ENCODE measurements at places on chromosomes 5 and 9.

DNA sequence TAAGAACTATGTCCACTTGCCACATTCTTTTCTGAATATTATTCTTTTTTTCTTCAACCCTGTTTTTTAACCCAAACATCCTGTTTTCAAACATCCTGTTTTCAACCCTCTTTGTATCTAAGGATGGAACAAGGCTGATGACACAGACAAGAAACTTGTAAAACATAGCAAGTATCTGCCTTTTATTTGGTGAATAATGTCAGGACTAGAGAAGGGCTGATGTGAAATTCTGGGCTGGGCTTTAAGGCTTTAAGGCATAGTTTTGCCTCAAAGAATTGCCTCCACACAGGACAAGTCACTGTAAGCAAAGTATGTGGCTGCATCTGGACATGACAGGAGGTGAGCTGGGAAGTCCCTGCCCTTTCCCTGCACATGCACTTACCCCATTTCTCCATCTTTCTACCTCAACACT, 42.5 kb upstream of the RIC1 start:
- DNase-seq, result no peak

DNA sequence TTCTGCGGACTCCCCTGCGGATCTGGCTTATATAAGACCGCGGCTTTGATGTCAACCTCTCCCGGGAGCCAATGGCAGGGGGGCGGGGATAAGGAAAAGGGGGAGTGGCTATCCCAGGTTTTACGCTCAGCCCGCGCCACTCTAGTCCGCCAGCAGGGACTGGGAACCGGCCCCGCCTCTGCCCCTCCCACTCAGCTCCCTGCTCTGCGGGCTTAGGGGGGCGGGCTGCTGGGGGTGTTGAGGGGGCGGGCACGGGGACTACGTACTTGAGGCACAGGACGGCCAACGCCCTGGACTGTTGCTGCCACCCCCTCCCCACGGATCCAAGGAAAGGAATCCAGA, at the start of gene HAND1:
HAND1 (minus strand) TSS at position 4 of the 342 bp plus-strand sequence. CDS start 219 bp downstream, outside the sequence.
- DNase-seq, result peak; percentile 98

DNA sequence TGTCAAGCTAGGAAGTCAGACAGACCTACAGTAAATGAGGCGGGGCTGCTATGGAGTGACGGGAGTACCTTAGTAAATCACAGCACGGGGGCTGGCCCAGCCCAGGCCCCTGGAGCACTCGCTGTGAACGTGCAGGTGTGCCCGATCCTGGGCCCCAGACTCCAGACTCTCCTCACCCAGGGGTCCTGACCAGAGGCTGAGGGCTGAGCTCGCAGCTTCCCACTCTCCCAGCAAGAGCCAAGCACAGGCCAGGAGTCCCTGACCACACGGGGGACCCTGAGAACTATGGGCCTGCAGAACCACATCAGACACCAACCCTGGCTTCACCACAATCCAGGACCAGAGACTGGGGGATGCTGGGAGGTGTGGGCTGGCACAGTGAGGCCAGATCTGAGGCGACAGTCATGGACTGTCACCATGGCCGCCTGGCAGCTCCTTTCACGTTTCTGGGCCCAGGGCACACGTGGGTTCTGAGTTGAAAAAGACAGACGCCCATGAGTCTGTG, 73.4 kb downstream of the ADAMTS2 start:
- no peak for DNase-seq

GRCh38 chr5:160458806-160459800, 37.4 kb downstream of the PTTG1 start:
- no peak for DNase-seq

- no peak for DNase-seq
These were observed 302.4 kb downstream of the ATPSCKMT start for GRCh38 chr5:9947225-9947714.

DNA sequence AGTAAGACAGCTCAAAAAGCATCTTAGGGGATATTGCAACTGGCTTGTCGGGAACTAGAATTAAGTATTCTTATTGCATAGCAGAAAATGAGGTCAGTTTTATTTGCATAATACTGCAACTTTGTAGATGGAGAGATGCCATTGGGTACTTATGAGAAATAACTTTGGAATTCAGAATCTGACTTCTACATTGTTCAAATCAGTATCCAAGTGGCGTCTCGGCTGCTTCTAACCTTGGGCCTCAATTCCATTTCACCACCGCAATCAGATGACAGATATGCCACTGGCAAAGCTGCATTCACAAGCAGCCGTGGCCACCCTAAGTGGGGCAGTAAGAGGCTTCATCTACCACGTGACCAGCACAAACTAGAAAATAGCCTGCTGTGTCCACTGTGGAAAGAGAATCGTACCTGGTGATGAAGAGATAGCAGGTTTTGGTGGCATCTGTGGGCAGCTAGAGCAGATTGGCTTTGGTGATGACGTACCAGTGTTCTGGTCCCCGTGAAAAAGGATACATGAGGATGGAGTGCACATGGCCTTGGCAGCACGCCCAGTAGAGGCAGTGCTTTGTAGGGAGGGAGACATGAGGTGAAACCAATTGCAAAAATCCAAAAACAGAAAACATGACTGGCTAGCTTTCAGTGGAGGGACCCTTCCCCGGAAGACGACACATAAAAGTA, 116.6 kb downstream of the KLHL3 start:
- no peak for DNase-seq

- DNase-seq, result no peak
These were observed 67.5 kb downstream of the SEMA6A start for GRCh38 chr5:116507051-116507537.

- peak; percentile 66 for DNase-seq
These were observed 681.8 kb downstream of the SEMA5A start for GRCh38 chr5:8864053-8864452.

DNA sequence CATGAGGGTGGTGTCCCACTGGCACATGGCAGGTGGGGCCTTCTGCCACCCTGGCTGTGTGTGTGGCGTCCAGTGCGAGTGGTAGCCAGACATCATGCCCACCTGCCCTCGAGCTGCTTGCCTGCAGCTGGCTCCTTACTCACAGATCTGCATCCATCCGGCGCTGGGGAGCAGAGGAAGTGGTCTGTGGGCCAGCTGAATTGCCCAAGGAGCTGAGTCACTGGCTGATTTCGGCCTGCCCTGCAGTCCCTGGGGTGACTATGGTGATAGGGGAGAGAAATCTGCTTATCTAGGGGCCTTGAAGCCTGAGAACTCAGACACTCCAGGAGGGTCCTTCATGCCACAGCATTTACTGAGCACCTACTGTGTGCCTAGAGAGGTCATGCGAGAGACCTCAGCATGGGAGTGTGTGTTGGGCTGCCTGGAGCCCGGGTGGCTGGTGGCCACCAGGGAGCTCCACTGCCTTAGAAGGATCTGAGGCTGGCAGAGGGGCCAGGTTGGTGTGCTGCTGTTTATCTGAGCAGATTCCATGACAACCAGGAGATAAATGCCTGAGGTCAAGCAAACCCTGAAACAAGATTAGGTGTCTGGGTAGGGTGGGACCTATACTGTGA, 57.1 kb downstream of the SLC22A5 start:
- peak; percentile 84 for DNase-seq

DNA sequence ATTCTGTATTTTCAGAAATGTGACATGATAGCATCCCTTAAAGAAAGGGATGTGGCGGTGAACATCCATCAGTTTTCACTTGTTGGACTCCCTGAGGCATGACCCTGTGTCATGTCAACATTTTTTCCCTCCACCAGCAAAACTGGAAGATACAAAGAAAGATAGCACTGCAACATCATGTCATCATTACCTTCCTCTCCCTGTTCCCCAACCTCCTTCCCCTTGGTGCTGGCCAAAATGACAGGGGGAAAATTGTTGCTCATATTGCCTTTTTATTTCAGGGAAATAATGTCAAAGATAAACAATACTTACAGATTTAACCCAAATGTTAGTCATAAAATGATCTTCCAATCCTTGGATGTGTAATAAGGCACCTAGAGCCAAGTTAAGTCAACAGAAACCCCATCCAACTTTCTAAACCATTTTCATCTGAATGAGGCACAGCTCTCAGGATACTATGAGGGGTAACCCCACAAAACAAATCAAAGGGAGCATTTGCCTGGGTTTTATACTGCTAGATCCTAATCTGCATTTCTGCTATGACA, 644.3 kb downstream of the ACTL7B start:
- DNase-seq, result no peak

- DNase-seq, result peak; percentile 18
These were observed 6.9 kb downstream of the LPCAT1 start for GRCh38 chr5:1516615-1517601.

DNA sequence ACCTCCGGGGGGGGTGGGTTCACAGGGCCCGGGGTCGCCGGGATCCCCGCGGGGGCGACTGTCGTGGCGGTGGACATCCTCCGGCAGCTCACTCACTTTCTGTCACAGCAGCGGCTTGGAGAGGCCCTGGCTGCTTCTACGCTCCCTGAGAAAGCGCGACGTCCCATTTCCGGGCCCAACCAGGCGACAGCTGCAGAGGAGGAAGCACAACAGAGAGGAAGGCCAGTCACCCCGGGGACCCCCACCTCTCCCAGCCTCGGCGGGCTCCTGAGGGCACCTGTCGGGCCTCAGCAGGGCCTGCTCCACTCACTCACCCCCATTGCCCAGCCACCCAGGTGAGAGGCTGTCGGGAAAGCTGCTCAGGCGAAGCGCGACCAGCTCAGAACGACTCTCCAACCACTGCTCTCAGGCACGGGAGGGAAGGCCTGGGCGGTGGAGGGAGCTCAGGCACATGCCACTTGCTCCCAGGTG, 14.4 kb downstream of the BRD3 start:
- no peak for DNase-seq

DNA sequence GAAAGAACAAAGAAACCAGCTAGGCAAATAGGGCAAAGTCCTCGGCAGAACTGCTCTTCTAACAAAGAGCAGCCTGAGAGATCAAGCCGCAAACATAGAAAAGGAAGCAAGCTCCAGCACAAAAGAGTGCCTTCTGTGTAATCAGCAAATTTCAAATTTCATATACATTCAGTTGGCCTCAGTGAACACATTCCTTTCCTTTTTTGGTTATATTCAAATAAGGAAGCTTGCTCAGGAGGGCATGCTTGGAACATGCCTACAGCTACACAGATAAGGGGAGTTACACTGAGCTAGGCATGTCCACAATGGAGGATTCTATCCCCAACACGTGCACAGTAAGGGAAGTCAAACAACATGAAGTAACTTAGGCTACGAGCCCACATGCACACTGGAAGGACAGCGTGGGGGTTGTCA, 23.4 kb downstream of the IL33 start:
- no peak for DNase-seq

DNA sequence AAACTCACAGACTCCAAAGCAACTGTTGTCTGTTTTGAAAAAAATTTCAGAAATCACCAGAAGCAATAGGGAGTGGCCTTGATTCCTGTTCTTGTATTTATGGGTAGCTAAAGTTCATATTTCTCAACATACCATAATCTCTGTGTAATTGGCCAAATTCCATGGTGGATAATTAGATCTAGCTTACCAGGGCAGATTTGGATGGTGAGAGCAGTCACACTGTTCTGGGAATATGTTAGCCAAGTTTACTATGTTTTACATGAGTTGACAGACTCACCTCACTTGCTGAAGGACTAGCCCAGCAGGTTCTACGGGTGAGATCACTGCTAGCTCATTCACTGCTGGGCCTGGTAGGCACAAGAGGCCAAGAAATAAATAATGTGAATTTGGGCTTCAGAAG, 32.7 kb upstream of the CDKN2B start:
- DNase-seq, result peak; percentile 20

GRCh38 chr9:91948597-91949391, 1.2 kb downstream of the ROR2 start:
- peak; percentile 85 for DNase-seq

GRCh38 chr9:123757547-123757946, 172.4 kb downstream of the DENND1A start:
- DNase-seq, result peak; percentile 41
